ENCODE measurements at places on chromosomes 16 and 17.

- no peak for DNase-seq
These were observed 562.4 kb upstream of the CDH11 start for GRCh38 chr16:65684230-65684629.

GRCh38 chr16:84663433-84664101 is 15.3 kb downstream of the KLHL36 start:
- DNase-seq, result no peak

DNA sequence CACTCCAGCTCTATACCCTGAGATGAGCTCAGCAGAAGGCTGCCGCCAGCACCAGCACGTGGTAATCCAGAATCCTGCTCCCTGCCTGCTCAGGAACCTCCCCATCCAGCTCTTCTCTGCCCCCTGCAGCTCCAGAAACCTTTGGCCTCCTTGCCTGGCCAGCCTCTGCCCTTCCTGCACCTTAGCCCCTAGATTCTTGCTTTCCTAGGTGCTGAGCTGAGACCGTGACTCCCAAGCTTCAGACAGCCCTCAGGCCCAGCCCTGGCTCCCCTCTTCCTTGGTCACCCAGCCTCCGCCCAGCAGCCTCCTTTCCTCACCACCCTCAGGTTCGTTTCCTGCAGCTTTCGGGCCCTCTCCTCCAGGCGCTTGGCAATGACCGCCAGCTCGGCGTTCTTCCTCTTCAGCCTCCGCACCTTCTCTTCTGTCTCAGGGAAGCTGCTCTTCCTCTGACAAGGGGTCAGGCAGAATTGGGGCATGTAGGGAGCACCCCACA is 2.6 kb downstream of the TSPOAP1 start:
- DNase-seq, result no peak

GRCh38 chr17:35943537-35943936 is at the start of gene LYZL6:
LYZL6 (minus strand) TSS chr17:35943713; CDS start chr17:35939356, 4,357 bp downstream.
- no peak for DNase-seq

DNA sequence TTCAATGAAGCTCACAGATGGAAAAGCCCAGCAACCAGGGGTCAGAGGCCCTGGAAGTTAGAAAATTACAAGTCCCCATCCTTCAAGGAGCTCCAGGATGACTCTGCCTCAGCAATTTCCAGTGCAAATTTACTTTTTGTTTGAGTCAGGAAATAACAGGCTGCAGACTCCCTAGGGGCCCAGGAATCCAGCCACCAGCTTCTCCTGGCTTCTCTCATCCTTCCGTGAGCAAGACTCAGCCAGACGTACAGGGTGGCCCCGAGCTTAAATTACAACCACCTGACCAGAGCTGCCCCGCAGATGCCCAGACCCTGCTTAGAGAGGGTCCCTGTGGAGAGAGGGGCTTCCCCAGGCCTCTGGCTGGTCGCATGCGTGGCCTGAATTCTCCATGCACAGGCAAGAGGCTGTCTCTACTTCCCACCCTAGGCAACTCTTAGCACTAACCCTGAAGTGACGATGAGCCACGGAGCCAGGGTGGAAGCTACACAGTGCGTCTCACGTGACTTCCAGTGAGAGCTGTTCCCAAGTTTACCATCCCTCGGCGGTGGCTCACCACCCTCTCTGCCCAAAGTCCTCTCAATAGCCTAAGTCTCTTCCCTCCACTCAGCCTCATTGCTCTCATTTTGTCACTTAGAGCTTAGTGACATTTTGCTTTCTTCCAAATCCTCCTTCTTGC is 27.1 kb downstream of the GPR142 start:
- DNase-seq, result no peak

- DNase-seq, result no peak
These were observed 129.9 kb downstream of the SDK2 start for GRCh38 chr17:73514146-73514863.

DNA sequence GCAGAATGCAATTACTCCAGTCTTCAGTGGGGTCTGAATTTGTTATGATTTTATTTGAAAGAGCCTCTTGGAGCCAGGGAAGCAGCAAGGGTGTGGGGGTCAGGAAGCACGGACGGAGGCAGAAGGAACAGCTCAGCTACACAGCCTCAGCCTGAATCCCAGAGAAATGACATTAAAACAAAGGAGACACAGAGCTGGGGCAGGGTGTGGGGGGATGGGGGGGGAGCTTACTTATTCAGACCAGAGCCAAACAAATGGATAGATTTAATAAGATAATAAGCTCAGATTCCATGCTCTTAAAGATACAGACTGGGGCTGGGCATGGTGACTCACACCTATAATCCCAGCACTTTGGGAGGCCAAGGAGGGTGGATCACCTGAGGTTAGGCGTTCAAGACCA is 195.3 kb downstream of the ZNF423 start:
- DNase-seq, result no peak

- DNase-seq, result no peak
These were observed 140.3 kb downstream of the SALL1 start for GRCh38 chr16:51010817-51011216.

DNA sequence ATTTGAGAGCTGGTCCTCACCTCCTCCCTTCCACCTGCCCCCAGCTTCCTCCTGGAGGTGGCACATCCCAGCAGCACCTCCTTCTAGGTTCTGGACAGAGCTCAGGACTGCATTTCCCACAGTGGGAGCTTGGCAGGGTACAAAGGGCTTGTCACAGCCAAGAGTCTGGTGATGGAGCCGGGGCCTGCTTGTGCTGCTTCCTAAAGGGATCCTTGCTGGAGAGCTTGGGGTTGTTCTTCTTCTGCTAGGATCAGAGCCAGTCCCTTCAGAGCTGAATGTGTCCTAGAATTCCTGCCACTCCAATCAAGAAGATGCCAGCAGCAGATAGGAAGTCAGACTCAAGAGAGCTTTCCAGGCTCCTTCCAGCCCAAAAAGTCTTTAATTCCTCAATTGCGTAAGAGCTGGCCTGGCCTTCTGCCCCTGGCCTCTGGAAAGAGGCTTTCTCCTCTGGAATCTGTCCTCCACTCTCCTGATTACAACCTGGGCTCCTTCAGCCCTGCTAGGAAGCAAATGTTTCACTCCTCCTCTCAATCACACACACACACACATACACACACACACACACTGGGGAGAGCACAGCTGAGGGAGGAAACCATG is 4.4 kb downstream of the CD300E start:
- DNase-seq, result no peak

DNA sequence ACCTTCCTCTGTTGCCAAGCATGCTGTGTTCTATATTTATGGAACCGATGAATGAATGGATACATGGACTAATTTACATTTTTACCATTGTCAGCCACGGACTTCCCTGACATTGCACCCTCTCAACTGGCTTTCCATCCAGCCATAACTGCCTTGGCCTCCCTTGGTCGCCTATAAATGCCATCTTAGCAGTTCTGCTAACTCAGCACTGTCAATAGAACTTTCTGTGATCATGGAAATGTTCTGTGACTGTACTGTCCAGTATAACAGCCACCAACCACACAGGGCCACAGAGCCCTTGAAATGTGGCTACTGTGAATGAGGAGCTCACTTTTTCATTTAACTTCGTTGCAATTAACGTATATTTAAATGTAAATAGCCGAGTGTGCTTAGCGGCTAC is 8.7 kb upstream of the BCO1 start:
- DNase-seq, result no peak

GRCh38 chr17:72151565-72152386 is 31.0 kb downstream of the SOX9 start:
- DNase-seq, result no peak

DNA sequence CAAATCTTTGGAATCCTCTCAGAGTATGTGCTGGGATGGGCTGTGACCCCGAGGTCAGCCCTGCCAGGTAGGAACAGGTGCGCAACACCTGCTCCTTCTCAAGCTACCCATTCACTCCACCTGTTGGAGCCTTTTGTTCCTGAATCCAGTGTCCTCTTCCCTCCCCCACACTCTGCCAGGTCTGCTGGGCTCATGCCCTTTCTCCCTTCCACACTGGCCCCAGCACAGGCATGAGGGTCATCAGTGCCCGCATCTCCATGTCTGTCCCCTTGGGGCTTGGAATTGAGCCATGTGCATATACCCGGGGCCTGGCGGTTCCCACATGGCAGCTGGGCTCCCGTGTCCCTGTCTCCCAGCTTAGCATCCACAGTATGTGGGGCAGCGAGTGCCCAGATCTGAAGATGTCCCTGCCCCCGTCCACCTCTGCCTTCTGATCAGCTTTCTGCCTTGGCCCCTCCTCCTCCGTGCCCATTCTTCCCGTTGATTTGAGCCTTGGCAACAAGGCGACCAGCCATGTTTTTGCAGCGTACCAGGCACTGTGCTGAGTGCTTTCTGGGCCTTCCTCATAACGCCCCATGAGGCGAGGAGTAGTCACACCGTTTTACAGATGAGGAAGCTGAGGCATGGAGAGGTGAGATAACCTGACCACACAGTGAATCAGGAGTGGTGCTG is 102.2 kb downstream of the RAP1GAP2 start:
- DNase-seq, result no peak

DNA sequence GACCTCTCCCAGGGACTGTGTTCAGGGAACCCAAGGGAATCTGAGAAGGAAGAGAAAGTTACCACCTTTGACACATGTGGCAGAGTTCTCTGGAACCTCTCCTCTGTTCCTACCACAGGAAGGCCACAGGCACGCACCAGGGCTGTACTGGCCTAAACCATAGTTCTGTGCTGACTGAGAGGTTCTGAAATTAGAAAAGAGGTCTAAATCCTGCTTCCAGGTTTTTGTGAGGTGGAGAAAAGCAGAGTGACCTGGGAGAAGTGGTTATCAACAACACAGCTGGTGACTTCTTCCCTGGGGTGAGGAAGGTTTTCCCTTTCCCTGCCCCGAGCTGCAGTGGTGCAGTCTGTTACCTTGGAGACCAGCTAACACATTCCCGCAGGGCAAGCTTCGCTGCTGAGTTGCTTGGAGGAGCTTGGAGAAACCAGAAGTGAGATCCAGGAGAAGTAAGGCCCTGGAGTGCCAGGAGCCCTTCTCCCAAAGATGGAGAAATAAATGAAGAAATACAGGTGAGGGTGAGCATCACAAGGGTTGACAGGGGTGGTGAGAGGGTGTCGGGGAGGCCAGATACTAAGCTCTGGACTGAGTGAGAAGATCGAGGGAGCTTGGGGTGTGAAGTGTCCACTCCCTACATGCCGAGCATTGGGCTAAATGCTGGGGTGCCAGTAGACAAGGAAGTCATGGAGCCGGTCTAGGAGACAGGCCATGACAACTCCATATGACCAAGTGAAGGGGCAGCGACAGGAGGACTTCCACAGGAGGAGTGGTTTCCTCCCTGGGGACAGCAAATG is at the start of gene VWA3A:
Gene VWA3A, plus strand, starts transcription at position 399 of the 791 bp plus-strand sequence. Its CDS starts 97 bp downstream, at position 496.
- DNase-seq, result no peak

- peak; percentile 63 for DNase-seq
These were observed 4.1 kb upstream of the C1QTNF1 start for GRCh38 chr17:79019632-79020584.

DNA sequence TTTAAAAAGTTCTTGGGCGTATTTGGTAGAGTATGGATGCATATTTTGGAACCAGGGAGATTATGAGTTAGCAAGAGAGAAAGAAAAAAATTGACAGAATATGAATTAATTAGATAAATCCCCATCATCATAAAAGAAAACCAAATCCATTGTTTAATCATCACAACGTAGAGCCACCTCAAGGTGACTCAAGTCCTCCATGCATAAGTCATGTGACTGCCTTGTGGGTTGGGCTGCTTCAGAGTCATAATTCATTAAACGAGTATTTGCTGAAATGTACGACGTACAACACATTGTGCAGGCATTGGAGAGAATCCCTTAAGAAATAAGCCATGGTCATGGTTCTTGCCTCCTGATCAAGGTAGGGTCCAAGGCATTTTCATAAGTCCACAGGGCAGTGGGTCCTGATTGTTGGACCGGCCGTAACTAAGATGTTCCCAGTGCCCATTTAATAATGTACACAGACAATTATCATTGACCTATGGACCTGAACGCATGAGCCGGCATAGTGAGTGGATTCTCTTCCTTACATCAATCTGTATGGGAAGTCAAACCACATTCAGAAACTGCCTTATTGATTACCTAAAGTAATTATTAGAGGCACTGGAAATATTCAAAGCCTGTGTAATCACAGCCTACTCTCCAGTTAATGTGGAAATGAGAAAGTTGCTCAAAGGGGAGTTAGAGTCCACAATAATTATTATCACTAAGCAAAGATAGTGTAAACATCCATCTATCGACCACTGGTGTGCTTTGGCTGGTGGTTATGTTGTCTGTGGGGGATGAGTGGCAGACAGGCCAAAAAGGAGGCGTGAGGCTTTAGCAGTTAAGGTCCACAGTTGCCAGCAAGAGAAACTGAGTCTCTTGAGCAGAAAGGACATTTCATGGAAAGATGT is 165.4 kb downstream of the PITPNC1 start:
- DNase-seq, result no peak

DNA sequence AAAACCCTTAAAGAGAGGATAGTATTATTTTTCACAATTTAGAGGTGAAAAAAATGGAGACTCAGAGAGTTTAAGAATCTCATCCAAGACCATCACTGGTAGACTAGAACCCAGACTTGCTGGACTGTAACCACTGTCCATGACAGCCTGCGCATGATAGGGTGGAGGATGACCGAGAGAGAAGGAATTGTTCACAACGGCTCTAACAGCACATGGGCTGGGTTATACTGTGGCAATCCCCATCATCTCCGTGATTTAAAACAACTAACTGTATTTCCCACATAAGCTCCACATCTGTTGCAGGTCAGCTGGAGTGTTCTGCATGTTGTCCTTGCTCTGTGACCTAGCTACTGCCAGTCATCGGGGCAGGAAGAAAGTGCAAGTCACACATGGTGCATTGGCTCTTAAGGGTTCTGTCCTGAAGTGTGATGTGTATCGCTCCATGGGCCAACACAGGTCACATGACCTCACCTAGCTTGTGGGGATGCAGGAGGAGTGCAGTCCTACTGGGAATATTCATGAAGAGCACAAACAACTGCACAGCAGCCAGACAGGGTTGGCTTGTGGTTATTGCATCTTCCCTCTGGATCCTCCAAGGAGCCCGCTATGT is 131.2 kb upstream of the MPHOSPH6 start:
- DNase-seq, result no peak
